ENCODE measurements at places on chromosomes 3 and 15.
A peak's percentile ranks its signal among the peaks of the same experiment; 100 is the strongest.

- no peak for DNase-seq
Measured at GRCh38 chr3:94776401-94776915, 713.6 kb downstream of the NSUN3 start.

DNA sequence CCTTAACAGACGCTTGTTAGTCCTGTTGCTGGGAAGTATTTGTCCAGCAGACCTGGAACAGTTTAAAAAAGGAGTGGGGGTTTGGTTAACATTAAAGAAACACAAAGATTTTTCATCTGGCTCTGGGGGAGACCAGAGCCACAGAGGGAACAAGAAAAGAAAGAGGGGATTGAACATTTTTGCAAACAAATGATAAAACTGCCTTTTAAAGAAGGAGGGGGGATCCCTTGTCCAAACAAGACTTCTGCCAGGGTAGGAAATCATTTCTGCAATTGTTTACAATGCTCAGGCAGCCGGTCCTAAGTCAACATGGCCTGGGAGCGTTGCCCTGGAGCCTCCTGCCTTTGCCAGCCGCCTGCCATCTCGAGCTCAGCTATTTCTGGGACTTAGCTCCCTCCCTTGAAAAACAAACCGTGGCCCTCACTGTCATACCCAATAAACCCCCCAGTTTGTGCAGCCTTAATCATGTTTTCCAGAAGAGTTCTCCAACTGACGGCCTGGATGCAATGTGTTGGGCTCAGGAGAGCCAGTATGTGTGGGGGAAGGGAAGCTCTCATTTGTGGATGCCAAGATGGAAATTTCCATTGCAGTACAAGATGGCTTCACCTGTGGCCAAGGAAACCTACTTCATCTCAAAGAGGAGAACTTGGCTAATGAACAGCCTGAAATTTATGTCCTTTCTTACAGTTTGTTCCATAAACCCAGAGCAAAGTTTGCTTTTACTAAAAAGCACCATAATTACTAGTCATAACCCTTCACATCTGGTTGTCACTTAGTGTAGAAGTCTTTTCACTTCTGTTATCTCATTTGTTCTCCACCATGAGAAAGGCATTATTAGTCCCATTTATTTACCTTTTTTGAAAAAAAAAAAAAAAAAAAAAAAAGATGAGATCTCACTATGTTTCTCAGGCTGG lies 75.9 kb upstream of the RNU6-1 start:
- DNase-seq, result peak; percentile 31

GRCh38 chr3:37994639-37994972 lies 4.0 kb downstream of the VILL start:
- DNase-seq, result no peak

DNA sequence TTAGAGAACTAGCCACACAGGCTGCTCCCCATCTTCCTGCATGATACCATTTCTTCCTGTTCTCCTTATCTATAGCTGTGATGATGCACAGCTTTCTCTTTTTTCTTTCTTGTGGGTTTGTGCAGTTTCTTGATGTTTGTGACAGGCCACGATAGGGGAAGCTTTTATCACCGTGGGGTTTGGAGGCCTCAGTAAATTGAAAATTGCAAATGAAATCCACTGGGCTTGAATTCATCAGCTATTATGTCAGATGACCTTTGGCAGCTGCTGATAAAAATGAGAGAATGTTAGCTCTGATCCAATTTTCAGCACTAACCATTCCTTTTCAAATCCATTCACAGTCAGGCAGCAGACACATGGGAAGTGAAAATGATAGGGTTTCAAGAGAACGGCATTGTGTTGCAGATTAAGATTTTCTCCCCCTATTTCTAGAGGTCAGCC lies 176.9 kb upstream of the SOX2 start:
- DNase-seq, result no peak

- no peak for DNase-seq
Measured at GRCh38 chr3:153397794-153398193, 235.8 kb downstream of the RAP2B start.

GRCh38 chr15:73560501-73561117 lies 72.6 kb downstream of the NPTN start:
- no peak for DNase-seq

DNA sequence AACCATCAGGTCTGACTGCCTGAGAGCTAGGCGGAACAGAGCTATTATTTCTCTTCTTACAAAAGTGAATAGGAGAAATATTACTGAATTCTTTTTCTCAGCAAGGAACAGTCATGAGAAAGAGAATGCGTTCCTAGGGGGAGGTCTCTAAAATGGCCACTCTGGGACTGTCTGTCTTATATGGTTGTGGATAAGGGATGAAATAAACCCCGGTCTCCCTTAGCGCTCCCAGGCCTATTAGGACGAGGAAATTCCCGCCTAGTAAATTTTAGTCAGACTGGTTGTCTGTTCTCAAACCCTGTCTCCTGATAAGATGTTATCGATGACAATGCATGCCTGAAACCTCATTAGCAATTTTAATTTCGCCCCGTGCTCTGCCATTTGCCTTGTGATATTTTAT lies 20.1 kb upstream of the WDR5B start:
- DNase-seq, result no peak

DNA sequence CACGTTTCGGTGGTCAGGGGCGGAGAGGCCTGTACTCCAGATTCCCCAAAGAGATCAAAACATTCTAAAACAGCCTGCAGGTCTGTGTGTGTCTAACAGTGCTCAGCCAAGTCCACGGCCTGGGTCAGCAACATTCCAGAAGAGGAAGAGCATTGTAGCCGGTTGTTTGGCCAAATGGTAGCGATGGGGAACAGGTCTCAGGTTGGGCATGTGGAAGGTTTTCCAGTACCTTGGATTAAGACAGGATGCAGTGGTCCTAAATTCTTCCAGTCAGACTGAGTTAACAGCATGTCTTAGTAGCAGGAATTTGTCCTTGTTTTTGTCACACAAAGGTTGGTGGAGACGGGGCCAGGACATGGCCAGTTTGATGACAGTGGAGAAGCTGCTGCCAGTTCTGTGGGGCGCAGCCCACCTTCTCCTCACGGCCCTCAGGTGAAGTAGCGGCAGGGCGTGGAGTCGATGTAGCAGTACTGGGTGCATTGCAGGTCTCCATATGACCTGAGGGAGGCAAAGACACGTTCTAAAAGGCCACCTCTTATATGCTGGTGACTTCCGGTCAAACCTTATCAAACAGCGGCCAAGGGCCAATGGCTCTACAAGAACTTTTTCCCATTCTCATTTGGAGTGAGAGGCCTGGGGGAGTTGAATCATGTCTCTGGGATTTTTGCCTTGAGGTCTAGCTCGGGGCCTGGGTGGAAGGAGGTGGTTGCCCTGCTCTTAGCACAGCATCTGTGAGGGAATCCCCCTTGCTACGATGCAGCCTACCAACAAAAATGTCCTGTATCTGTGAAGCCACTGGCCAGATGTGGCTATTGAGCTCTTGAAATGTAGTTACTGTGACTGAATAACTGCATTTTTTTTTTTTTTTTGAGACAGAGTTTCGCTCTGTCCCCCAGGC lies 24.1 kb downstream of the EAF1 start:
- no peak for DNase-seq

- no peak for DNase-seq
Measured at GRCh38 chr3:142977399-142977728, 13.9 kb upstream of the PAQR9 start.

DNA sequence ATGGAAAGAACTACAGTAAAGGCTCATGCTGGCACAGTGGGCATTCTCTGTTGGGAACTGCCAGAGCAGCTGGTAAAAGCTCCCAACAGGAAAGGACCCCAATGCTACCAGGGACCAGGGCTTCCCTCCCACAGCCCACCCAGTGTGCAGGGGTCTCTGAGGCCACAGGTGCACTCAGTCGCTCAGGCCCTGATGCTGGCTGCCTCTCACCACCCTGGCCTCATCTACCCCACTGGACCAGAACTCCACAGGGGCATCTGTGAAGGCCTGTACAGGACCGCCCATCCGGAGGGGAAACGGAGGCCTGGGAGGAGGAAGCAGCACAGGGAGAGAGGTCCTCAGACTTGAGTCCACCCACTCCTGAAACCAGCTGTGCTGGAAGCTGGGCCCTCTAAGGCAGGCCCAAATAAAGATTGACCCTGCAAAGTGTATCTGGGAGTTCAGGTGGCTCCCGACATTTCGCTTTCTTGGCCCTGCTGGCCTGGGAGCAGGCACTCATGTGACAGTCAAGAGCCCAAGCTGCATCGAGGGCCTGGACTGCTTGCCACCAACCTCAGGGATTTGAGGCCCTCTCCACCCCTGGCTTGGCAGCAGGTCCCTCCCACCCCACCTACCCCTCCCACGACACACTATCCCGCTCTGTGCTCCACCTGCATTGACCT lies 12.7 kb downstream of the KLF15 start:
- no peak for DNase-seq

DNA sequence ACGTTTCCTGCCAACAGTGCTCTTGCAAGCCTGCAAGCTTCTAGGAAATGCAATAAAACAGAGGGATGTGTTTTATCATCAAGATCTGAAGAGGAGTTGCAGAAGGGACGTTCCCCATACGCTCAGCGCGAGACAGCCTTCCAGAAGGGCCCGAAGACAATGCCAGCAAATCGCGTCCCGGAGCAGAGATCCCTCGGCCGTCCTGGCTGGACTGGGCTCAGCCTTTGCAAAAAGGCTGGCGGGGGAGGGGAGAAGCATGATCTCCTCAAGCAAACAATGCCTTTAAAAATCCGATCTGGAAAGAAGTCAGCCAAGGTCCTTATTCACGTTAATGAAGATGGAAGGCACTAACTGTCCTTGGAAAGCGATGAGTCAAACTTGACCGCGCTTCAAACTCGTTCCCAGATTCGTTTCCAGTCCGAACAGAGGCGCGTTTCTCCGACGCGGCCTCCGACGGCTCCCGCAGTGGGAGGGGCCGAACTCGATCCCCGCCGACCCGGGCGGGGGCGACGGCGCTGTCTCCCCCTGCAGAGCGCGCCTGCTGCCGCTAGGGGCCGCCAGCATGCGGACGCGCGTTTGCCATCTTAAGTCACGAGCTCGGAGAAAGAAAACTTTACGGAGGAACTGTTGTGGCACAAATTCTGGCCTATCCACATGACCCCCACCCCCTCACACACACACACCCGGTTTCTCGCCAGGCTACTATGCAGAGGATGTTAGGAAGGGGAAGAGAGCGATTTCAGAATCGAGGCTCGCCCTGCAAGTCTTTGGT lies 5.5 kb downstream of the BCL6 start:
- peak; percentile 85 for DNase-seq

- no peak for DNase-seq
Measured at GRCh38 chr15:34853001-34853758, 57.8 kb upstream of the ACTC1 start.

DNA sequence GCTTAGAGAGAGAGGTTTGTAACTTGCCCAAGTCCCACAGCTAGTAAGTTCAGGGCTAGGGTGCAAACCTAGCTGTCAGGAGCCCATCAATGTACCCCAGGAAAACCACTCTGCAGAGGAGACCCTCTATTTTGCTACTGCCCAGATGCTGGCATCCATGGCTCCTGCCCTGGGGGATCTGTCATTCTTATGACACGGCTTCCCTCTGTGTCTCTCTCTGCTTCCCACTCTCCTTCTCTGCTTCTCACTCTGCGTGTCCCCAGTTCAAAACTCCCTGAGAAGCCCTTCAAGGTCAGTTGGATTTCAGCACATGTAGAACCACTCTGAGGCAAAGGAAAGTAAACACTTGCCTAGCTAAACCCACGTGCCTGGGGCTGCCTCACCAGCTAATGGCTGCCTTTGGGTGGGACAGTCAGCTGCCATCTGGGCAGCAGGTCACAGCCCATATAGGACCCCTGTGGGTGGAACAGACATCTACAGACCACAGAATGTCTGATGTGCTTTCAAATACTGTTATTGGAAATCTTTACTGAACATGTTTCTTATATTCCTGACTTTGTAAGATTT lies 29.4 kb upstream of the SLCO2A1 start:
- DNase-seq, result no peak

DNA sequence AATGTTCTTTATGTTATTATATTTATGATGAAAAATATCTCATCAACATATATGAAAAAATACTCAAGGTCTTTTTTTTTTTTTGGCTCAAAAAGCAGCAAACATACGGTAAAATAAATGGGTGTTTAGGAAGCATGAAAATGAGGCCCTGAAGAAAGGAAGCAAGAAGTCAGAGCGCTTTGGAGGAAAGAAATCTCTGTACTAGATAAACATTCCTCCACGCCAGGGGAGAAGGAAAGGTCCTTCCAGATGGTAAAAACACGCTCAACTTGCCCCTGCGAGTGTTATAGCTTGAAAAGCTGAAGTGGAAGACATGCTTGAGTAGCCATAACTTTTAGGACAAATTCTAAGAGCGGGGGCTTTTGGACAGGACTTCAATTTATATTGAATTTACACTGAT lies 52.9 kb downstream of the FEM1B start:
- no peak for DNase-seq

GRCh38 chr3:13457593-13457992 lies 22.5 kb upstream of the HDAC11 start:
- DNase-seq, result no peak

- peak; percentile 32 for DNase-seq
Measured at GRCh38 chr15:100889385-100890050, 9.9 kb downstream of the ALDH1A3 start.

DNA sequence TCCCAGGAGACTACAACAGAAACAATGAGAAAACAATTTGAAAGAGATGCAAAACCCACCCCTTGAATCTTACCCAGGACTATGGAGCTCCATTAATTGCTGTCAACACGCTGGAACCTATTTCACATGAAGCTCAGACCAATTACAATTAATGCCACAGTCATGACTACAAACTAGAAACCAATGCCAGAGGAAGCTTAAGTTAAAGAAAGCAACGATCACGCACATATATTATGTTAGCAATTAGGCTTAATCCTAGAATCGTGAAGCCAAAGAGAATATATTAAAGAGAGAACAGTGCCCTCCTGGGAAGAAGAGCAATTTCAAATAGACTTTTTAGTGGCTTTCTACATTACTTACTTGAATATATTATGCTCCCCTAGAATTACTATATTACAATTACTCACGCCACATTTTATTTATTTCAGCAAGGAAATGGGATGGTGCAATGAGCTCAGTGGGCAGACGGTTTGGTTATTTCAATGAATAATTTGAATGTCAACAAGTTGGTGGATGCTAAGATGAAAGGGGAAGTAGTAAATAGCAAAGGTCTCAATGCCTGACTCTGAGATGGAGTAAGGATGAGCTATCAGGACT lies 125.5 kb downstream of the GREM1 start:
- DNase-seq, result no peak

DNA sequence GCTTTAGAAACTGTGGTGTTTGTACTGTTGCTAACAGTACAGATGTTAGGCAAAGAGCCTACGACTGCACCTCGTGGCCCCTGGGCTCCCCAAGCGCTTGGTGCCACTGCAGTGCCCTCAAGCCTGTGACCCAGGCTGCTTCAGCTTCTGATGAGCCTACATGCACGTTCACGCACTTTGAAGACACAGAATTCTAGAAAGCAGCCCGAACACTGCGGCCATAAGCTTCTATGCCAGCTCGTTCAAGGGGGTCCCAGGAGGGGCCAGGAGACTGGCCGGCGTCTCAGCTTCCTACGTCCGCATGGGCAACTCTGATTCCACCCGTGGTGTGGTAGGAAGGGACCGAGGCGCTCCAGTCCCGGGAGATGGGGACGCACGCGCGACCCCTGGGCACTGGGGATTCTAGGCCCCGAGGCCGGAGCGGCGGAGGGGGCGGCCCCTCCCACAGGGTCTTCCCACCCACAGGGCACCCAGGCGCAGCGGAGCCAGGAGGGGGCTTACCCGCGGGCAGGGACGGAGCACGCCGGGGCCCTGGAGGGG lies 653 bp downstream of the MYO5C start:
- no peak for DNase-seq

Data from iPS-NIHi11 (cell line).